ENCODE measurements at places on chromosomes 7 and 10.

- no peak for DNase-seq
Observed at GRCh38 chr10:43955978-43956377, 307.3 kb upstream of the ZNF32 start.

GRCh38 chr10:49435225-49435624, 39.3 kb upstream of the DRGX start:
- DNase-seq = no peak

DNA sequence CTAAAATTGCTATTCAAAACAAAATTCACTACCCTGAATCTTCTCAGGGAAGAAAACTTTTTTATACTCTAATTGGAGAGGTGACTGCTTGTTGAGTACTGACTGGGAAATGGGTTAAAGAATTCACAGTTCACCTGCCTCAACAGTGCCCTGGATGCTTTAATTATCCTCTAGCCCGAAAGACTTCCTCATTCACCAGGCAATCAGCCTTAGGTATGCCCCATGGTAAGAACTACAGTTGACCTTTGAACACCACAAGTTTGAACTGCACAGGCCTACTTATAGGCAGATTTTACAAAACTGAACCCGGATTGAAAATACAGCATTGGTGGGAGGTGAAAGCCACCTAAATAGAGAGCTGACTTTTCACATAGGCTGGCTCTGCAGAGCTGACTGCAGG, 175.3 kb downstream of the ELAPOR2 start:
- DNase-seq = no peak

GRCh38 chr10:103564116-103564501, 70.6 kb downstream of the NEURL1 start:
- DNase-seq = no peak

DNA sequence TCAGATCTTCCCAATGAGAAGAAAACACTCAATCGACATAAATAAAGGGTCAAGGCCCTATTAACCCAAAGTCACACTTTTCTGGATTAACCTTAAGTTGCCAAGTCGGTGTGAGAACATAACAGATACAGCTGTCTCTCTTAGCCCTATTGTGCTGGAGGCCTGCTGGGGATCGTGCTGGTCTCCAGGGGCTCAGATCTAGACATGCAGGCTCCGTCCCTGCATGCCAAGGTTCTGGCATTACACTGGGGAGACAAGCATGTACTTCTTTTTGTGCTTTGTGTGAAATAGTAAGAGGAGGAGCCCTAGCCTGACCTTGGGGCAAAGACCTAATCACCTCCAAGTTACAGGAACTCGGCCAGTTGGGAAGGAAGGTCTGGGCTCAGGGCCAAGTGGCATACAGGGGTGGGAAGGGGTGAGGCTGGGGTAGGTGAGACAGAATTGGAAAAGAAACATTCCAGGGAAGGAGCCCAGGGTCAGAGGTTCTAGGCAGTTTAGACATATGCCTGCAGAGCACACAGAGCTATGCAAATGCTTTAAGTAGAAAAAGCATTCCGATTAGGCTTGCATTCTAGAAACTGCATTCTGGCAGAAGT, 216.4 kb downstream of the HECW1 start:
- peak; percentile 12 for DNase-seq

DNA sequence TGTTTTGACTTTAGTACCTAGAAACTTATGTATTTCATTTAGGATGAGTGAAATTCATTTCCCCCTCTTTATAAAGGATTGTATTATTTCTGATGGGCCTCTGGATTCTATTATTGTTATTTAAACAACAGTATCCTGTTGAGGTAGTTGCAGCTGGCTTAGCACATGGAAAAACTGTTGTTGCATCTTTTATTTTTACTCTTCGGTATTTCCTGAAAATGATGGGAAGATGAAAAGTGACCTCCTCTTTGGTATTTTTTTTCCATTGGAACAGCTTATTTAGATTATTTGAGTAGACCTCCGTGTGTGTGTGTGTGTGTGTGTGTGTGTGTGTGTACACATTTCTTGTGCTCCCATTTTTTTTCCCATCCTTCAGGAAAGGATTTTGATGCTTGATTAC, 129.8 kb downstream of the PRKG1 start:
- no peak for DNase-seq

- no peak for DNase-seq
Observed at GRCh38 chr7:50745336-50745735, 37.4 kb downstream of the GRB10 start.

DNA sequence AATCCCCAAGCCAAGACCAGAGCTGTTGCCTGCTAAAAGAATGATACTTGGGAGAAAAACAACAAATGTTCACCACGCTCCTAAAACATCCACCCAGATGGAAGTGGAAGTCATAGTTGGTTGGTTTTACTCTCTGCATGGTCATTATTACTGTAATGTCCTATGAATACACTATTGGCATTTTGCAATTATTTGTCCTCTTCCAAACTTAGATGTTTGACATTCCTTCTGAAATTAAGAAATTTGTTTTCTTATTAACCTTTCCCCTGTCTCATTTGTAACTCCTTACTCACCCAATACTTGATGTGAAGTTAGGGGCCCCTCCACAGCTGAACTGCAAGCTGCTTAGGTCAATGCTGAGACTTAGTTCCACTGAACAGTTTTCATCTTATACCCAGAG, 383.3 kb downstream of the INHBA start:
- no peak for DNase-seq

GRCh38 chr10:32070645-32071044, 14.4 kb upstream of the KIF5B start:
- no peak for DNase-seq

DNA sequence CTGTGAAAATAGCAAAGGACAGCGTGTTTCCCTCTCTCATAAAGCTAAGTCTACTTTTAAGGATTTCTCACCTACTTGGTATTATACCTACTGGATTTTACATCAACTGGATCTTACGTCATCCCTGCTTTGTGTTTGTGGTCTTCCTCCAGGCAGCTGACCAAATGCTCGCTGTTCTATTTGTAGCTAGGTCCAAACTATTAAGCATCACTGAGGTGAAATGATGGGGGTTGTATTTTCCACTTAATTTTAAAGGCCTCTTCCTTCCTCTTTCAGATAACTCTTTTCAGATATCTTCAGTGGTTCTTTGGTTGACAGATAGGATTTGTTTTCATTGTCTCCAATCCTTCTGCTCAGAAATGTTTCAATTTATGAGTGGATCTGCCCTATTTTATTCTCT, 169.7 kb downstream of the RNLS start:
- DNase-seq = no peak

DNA sequence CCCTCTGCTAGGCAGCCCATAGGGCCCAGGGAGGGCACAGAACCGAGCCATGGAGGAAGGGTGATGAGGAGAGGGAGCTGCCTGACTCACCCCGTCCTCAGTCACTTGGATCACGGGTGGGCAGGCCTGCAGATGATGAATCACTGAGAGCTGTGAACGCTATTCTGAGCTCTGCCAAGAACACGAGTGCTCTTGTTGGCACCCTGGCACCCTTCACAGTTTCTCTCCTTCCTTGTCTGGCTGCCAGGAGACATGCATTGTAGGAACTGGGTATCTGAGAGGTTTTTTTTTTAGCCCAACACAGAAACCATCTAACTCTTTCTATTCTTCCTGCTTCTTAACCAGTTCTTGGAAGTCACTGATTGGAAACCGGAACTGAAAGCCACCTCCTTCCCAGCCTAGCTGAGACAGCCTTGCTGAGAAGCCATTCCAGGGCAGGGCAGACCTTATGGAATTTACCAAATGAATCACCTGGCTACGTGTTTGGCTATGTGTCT, 82.1 kb downstream of the SLC37A3 start:
- DNase-seq = no peak

- no peak for DNase-seq
Observed at GRCh38 chr10:97813311-97813710, 36.3 kb upstream of the GOLGA7B start.

GRCh38 chr10:53209944-53210611, 437.5 kb upstream of the MBL2 start:
- DNase-seq = peak; percentile 2

DNA sequence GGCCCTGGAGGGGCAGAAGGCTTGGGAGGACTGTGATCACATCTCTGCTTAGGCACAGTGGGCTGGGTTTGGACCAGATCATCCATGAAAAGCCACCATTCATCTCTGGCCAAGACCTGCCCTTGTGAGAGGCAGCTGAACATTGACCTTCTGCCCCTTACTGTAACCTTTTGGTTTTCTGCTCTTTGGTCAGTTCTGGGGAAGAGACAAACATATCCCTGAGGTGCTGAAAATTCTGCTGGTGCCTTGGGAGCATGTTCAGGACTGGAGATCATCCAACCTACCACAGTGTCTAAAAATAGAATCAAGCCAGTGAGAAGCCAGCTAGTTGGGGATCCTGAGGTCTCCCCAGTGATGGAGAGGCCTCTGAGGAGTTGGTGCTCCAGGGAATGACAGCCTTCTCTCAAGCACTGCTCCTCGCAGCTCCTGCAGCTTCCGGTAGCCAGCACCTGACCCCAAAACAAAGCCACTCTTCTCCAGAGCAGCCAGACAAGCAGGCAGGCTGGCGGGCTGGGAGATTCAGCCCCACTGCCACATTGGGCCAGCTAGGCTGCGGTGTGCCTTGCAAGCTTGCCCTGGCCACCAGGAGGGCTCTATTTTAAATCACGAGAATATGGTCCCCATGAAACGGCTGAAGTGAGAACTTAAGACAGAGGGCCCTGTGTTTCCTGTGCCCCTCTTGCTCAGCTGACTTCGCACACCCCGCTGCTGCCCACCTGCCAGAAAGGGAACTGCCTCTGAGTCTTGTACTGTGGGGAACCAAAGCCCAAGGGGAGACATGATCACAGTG, 37.8 kb upstream of the UBE2H start:
- DNase-seq = no peak

- no peak for DNase-seq
Observed at GRCh38 chr10:47396311-47396717, 12.2 kb upstream of the ZNF488 start.

- peak; percentile 86 for DNase-seq
Observed at GRCh38 chr10:22620140-22620857, 94.1 kb downstream of the PIP4K2A start.
